ENCODE measurements at places on chromosomes 5 and 9. TPM values are rescaled to one million over a fixed set of nuclear protein-coding genes. Genes with fewer than 3 reads are reported as not detected.

The MEIKIN gene
- not detected for total RNA-seq

The C9 gene
- not detected for total RNA-seq

The PPIP5K2 gene
- total RNA-seq: 61.4 TPM

The NUTM2G gene
- not detected for total RNA-seq

The UAP1L1 gene
- total RNA-seq: 35.3 TPM

The PHF24 gene
- not detected for total RNA-seq

The PTCH1 gene
- total RNA-seq: 15.2 TPM

The STXBP1 gene
- total RNA-seq: 22.8 TPM

The RORB gene
- 0.33 TPM for total RNA-seq

Measured in activated CD8-positive, alpha-beta memory T cell treated with anti-CD3 and anti-CD28 coated beads, Interleukin-2, amount 10 ng/mL, durations not matched to agents 7 days and 5 days (primary cell).